Forelimb muscle (tissue), 1 donor: ENCODE measurements at places on chromosomes 7 and 10. TPM values are rescaled to one million over a fixed set of nuclear protein-coding genes. Genes with fewer than 3 reads are reported as not detected.

DNA sequence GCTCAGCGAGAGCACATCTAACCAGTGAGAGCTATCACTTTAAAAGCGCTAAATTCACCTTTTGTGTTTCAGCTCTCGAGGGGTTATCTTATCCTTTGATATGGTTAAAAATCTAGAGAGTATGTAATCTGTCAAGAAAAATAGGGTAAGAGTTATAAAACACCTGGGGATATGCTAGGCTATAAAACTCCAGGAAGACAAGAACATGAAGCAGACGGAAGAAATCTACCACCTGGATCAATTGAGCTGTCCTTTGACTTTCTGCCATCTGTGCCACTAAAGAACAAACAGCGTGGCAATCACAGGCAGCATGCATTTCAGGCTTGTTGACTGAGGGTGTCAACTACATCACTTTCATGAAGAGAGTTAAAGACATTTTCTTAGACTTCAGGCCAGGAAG lies 83.1 kb downstream of the ZNF248 start:
- DNase-seq = no peak

DNA sequence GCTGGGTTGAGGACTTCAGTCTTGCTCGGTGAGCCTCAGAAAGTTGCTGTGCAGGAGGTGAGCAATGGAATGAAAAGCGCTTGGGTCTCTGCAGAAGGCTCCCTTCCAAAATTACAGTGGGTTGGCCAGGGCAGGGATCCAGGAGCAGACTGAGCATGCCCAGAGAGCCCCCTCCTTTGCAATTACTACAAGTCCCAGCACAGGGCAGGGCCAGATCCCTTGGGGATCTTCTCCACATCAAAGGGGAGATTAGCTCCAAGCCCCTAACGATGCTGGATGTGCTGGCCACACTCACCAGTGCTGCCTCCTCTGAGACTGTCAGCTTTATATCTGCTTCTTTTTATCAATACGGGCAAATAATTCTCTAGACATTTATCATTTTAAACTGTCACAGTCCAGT lies 337.5 kb downstream of the RPS24 start:
- no peak for DNase-seq

GRCh38 chr10:79392506-79393176 lies 45.4 kb downstream of the PPIF start:
- DNase-seq = no peak

- DNase-seq = no peak
These were observed 32.1 kb downstream of the FAS start for GRCh38 chr10:89022734-89023133.

DNA sequence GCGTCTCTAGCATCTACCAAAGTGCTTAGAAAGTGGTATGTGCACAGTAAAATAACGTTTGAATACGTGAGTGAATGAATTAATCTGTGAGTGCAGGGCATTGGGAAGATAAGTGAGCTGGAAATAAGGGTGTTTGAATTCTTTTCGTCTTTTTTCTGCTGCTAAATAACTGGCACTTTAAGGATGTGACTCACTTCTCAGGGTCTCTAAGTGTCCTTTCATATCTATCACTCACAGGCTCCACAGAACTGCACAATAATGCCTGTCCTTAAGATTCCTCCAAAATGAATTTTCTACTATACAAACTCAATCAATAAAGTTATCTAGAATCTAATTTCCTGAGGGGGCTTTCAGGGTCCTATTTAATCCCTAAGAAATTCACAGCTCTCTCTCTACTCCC lies 3.2 kb upstream of the DGKB start:
- DNase-seq = no peak

DNA sequence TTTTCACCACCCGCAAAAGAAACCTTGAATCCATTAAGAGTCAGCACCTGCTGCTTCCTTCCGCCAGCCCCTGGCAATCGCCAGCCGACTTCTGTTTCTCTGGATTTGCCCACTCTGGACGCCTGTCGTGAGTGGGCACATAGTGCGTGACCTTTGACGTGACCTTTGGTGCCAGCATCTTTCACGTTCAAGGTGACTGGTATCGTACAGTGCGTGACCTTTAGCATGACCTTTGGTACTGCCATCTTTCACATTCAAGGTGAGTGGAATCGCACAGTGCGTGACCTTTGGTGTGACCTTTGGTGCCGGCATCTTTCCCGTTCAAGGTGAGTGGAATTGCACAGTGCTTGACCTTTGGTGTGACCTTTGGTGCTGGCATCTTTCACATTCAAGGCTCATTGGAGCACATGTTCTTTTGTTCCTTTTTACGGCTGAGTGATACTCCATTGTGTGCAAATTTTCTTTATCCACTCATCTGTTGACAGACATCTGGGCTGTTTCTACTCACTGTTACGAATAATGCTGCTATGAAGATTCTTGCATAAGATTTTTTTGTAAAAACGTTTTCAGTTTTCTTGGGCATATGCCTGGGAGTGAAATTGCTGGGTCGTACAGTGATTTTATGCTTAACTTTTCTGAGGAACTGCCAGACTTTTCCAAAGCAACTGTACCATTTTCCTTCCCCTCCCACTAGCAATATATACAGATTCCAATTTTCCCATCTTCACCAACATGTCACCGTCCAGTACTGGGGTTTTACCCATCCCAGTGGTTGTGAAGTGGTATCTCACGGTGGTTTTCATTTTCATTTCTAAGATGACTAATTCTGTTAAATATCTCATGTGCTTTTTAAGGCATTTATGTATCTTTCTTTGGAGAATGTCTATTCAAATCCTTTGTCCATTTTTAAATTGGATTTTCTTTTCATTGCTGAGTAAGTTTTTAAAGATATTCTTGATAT lies 145.3 kb downstream of the DIP2C start:
- DNase-seq = no peak

DNA sequence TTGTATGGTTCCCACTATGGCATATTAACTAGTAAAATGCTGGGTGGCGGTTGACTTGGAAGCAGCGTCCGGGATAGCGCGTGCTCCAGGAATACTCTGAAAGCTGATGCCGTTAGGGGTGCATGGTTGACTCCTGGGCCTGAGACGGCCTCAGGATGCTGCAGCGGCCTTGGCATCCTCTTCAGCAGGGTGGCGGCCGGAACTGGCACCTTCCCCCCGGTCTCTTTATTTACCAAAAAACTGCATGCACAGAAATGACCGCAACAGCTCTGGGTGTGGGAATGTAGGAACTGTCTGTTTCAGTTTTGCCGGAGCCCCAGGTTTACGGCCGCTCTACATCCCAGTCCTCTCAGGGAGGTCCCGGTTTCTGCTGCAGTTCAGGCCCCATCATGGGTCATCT lies 28.8 kb downstream of the PFKP start:
- no peak for DNase-seq

- DNase-seq = no peak
These were observed 809.2 kb downstream of the NXPH1 start for GRCh38 chr7:9242636-9243035.

- DNase-seq = no peak
These were observed 303.9 kb downstream of the GRID1 start for GRCh38 chr10:86062647-86063145.

- no peak for DNase-seq
These were observed 89.8 kb downstream of the GNAI1 start for GRCh38 chr7:80224415-80224814.

- no peak for DNase-seq
These were observed 121.3 kb downstream of the SEMA3A start for GRCh38 chr7:84073186-84073875.

- DNase-seq = no peak
These were observed 28.5 kb downstream of the CCSER2 start for GRCh38 chr10:84356928-84357327.

The HMX2 gene
- polyA plus RNA-seq = not detected

The CACNB2 gene
- polyA plus RNA-seq = 1.5 TPM

The ELOVL3 gene
- 0.70 TPM for polyA plus RNA-seq

The COL17A1 gene
- 0.23 TPM for polyA plus RNA-seq

The CPED1 gene
- polyA plus RNA-seq = 8.4 TPM

The PWWP2B gene
- 13.0 TPM for polyA plus RNA-seq

The GPR15LG gene
- polyA plus RNA-seq = not detected

The TUBGCP2 gene
- polyA plus RNA-seq = 40.9 TPM
